ENCODE measurements at places on chromosomes 13 and 19.
A peak's percentile ranks its signal among the peaks of the same experiment; 100 is the strongest.

DNA sequence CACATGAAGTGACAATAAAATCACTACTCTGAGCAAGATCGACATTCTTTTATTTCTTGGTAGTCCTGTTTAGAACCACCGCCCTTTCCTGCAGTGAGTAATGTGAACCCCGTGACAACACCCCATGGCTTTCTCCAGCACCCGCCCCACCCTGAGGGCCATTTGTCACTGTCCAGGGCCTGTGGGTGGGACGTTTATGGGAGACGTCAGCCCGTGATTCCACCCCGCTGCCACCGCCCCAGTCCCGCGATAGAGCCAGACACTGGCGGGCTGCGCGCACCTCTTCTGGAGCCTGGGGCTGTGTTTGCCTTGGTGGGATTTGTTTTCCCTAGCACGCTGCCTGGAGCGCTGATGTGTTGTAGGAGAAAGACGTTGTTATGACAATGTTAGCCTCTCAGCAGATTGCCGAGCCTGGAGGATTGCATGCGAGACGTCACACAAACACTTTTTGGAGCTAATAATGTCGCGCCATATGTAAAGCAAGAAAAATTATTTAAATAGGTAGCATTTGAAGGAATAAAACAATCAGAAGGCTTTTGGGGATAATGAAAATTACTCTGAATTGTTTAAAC is 263.7 kb downstream of the TEX29 start:
- no peak for DNase-seq

DNA sequence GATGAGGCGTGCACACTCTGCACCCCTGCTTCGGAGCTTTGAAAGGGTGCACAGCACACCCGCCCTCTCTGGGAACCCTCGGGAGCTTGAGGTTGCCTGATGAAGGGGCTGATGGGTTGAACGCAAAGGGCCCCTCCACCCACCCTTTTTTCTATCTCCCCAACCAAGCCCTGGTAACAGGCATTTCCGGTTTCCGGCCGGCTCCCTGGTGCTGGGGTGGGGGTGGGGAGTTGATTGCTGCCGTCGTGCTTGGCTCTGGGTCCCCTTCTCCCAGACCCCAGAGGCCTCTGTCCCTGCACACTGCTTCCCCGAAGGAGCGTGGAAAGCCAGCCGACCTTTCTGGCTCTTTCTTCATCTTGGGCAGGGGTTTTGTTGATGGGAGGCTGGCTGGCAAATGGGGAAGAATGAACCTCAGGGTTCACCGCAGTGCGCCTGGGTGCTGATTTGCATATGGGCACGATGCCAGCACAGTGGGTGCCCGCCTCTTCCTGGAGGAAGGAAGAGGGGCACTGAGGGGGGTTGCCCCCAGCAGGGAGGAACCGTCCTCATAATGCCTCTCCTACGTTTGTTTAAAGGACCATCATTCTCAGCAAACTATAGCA is 29.1 kb downstream of the VAV1 start:
- DNase-seq: peak; percentile 94

- DNase-seq: no peak
Observed at GRCh38 chr19:17293605-17294004, 9.6 kb downstream of the ABHD8 start.

DNA sequence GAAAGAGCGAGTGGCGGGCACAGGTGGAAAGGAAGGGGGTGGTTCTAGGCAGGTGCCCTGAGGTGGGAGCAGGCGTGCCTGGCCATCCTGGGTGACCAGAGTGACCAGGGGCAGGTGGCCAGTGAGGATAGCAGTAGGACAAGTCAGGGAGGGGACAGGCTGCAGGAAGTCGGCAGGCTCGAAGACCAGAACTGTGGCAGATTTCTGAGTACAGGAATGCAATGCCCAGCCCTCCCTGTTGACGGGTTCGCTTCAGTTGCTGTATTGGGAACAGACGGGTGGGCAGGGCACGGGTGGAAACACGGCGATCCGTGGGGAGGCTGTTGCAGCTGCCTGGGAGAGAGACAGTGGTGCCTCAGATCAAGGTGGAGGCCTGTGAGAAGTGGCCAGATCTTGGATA is 1.9 kb downstream of the ZNF628 start:
- no peak for DNase-seq

GRCh38 chr13:104843401-104843800 is 1692.1 kb downstream of the EFNB2 start:
- no peak for DNase-seq

DNA sequence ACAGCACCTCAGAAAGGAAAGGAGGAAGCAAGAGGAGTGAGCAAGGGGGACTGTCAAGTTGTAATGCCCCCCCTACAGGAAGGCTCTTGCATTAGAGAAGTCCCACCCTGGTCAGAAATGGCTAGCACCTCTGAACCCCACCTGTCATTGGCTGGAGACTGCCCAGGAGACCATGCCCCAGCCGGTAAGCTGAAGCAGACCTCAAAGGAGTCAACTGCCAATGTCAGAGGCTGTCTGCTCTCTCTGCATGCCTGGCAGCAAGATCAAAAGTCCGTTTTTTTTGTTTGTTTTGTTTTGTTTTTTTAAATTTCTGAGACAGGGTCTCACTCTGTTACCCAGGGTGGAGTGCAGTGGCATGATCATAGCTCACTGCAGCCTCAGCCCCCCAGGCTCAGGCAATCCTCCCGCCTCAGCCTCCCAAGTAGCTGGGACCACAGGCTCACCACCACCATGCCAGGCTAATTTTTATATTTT is 8.1 kb upstream of the BCL3 start:
- DNase-seq: no peak

GRCh38 chr13:49113526-49114286 is 106.4 kb upstream of the MLNR start:
- peak; percentile 8 for DNase-seq

DNA sequence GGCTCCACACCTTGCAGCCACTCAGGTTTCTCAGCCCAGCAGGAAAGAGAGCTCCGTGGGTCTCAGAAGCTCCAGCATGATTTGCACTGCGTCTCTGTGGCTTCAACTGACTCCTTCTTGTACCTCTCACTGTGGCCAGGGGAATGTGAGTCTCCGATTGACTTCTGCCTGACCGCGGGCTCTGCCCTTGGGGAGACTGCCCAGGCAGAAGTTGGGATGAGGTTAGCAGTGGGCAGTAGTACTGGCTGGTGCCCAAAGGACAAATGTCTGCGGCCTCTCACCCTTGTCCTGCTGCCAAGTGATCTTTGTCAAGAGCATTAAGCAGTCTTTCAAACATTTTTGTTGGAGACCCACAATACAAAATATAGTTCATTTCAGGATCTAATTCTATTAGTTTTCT is 34.4 kb upstream of the FXYD3 start:
- no peak for DNase-seq

DNA sequence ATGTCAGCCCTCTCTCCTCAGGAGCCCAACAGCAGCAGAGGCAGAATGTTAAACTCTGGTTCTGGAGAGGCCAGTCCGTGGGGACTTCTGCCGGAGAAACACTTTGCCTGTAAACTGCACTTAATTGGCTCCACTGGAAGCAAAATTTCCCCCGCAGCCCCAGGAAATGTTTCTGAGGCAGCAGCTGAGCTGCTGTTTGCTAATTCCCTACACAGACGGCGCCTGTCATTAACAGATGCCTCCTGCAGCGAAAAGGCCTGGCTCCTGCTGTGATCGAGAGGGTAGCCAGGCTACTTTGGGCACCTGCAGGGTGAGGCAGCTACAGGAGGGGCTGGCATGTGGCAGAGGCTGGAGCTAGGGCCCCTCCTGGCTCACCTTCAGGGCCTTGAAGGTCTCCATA is 5.2 kb upstream of the TM6SF2 start:
- DNase-seq: no peak

DNA sequence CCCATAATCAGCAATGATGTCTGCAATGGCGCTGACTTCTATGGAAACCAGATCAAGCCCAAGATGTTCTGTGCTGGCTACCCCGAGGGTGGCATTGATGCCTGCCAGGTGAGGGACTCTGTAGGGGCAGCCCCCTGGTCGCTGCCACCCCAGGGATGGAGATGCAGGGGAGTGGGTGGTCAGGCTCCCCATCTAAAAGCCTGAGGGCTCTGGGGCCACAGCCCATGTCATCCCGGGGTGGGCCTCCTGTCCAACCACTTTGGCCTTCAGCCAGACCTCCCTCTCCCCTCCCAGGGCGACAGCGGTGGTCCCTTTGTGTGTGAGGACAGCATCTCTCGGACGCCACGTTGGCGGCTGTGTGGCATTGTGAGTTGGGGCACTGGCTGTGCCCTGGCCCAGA is 24.1 kb downstream of the HPN start:
- no peak for DNase-seq

DNA sequence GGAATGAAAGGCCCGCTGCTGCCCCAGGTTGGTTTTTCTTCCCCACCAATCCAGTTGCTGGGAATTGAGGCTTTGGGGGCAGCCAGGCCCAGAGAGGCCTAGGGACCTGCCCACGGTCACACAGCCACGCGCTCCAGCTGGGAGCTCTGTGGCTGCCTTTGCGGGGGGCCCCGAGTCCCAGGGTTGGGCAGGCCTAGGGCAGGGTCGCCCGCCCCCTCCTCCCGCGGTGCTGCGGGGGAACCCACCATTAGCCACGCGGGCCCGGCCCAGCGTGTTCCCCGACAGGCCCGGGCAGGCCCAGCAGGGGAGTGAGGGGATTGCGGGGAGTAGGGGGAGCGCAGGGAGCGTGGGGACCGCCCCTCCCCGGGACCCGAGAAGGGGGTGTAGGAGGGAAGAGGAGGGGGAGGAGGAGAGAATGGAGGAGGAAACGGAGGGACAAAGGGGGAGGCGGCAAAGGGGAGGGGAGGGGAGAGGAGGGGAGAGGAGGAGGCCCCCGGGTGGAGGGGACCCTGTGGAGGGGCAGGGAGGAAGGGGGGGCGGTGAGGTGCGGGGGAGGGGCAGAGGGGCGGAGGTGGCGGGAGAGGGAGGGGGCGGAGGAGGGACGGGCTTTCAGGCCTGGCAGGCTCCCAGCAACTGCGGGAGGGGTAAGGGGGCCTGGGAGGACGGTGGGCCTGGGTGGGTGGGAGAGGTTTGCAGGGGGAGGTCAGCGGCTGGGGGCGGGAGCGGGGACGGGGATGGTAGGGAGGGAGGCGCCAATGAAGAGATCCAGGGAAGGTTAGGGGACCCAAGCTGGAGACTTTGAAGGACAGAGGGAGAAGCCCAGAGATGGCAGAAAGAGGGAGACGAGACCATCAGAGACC is 12.9 kb upstream of the TLE2 start:
- DNase-seq: no peak

DNA sequence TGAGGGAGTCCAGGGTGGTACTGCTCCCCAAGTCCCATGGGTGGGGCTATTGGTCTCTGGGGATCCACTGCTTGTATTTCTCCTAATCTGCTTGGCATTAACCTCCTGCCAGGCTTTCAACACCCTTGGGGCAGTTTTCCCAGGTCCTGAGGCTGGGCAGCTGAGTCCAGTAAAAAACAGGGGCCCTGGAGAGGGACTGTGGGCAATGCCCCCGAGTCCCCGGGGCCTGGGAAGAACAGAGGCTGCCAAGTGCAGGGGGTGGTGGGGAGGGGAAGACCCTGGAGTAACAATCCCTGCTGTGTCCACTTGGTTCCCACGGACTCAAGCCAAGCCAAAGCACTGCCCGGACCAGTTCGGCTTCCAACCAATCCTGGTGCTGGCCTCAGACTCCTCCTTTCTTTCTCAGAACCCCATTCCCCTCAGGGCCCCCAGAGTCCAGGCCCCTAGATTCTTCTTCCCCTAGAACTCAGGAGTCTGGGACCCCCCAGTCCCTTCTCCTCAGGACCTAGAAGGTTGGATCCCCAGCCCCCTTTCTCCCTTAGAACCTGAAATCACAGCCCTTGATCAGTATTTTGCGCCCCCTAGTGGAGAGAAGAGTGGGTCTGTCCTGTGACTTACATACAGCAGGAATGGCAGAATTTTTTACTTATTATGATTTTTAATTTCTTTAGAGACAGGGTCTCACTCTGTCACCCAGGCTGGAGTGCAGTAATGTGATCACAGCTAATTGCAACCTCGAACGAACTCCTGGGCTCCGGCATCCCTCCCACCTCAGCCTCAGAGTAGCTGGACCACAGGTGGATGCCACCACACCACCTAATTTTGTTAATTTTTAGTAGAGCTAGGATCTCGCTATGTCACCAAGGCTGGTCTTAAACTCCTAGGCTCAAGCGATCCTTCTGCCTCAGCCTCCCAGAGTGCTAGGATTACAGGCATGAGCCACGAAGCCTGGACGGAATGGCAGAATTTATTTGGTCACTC is 3.7 kb upstream of the CLPTM1 start:
- peak; percentile 74 for DNase-seq

GRCh38 chr19:28652765-28653164 is 560.2 kb downstream of the UQCRFS1 start:
- DNase-seq: no peak

DNA sequence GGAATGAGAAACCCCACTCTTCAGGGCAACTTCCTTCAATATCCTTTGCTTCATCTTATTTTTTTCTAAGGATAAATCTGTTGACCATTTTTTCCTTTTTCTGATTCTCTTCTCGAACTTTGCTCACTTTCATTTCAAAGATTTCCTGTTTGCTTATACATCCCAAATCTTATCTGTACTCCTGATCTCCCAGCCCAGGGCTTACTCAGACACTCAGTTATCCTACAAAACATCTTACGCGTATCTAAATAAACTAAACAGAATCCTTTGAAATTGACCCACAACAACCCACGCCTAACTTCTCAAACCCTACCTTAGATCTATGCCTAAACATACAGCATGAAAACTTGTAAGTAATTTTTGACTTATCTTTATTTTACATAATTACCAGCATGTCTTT is 179.2 kb downstream of the ABCC4 start:
- no peak for DNase-seq

DNA sequence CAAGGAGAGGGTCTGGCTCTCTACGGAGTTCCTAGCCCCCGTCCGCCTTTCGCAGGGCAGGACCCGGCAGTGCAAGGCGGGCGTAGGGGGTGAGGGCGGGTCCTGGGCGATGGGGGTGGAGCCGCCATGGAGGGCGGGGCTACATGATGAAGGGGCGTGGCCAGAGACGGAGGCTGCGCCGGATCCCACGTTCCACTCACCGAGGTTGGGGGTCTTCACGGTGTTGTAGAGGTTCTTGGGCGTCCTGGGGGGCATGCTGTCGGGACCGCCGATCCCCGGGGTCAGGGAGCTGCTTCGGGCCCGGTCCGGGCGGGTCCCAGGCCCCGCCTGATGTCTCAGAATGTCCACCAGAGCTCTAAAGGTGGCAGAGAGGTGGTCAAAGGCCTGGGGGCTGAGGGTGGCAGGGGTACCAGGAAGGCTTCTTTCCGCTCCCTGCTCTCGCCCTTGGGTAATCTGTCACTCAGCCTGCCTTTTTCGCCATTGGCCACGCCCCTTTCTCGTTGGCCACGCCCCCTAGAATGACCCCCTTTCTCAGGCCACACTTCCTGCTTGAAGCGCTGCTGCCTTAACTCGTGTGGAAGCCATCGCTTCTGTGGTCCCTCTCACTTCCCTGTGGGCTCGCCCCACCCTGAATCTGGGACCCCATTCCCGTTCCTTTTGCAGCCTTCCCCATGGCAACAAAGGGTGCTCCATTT is 2.5 kb downstream of the SHISA7 start:
- no peak for DNase-seq

DNA sequence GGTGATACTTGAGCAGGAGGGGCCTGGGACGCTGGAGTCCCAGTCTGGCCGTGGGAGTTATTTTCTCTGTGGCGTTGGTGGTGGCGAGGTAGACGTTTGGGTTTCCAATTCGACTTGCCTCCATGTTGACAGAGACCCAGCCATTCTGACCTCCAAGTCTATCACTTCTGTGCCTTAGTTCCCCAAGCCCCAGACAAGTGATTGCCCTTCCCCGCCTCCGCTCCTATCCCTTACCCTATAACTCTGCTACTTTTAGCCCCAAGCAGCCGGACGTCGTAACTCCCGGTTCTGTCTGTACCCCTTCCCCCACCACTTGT is 549 bp downstream of the TIMM50 start:
- peak; percentile 3 for DNase-seq

GRCh38 chr13:95437561-95437960 is 115.0 kb upstream of the CLDN10 start:
- DNase-seq: no peak
